Stimulated activated CD4-positive, alpha-beta T cell treated with anti-CD3 and anti-CD28 coated beads, Interleukin-12 subunit alpha, Interleukin-12 subunit beta, amount 100 ng/mL, for 4 hours (primary cell): ENCODE measurements at places on chromosomes 13 and 19.

- DNase-seq: no peak
Measured at GRCh38 chr13:31351376-31351775, 151.6 kb downstream of the B3GLCT start.

GRCh38 chr13:31162151-31163008, 676 bp upstream of the HSPH1 start:
- peak; percentile 87 for DNase-seq

DNA sequence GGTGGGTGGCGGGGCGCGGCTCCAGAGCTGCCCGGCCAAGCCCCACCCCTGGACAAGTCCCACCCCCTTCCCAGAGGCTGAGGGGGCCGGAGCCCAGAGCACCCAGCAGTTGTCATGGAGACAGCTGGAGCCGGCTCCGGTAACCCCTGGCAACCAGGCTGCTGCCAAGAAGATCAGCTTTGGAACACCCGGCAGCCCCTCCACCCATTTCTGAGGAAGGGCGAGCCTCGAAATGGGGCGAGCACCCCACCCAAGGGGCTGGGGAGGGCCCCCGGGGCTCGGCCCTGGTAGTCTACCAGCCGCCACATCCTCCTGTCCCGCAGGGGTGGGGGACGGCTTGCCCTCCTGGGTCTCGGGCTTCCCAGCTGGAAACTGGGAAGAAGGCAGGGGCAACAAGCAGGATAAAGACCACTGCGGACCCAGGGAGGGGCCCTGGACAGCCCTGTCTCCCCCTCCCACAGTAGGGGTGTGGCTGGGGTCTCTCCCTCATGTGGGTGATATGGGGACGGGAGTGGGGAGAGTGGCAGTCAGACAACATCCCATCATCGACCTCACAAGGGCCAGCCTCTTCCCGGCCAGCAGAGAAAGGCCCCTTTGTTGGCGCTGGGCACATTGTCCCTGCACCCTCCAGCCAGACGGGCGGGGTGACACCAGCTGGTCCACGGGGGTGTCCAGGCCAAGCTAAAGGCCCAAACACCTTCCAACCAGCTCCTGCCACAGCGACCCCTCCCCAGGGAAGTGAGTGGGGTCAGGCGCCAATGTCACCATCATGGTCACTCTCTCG, 1.5 kb downstream of the CERS1 start:
- no peak for DNase-seq

DNA sequence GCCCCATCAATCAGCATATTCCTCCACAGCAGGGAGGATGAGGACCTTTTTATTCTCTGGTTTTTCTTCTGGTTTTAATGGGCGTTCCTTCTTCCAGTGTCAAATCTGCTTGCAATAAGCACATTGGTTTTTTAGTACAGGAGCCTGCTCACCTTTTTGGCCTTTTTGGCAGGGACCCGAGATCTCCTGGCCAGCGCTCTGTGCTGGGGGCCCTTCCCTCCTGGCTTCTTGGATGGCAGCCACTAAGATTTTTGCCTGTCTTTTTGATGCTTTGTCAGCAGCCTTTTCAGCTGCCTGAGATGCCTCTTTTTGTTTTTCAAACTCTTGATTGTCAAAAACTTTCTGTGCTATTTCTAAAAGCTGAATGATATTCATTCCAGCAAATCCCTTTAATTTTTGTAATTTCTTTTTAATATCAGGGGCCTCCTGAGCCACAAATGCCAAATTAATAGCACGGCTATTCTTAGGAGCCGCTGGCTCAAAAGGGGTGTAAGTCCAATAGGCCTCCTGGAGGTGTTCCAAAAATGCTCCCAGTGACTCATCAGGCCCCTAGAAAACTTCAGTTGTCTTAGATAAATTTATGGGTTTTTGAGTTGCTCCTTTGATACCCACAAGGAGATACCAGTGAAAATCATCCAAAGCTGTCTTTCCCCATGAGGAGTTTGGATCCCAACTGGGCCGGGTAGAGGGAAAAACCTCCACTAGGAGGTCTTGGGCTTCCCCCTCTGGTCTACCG, 73.0 kb downstream of the ZNF100 start:
- no peak for DNase-seq

DNA sequence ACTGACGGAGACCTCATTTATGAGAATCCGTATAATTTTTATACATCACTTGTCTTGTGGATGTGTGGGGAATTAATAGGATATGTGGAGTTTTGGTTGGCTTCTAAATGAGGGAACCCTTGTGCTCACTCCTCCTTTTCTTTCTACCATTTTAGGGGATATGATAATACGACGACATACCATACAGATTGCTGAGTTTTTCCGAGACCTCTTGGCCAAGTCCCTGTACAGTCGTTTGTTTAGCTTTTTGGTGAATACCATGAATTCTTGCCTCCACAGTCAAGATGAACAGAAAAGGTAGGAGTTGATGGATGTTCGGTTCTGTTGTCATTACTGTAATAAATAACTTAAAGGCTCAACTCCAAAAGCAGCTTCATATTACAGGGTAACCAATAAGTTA, 335.2 kb downstream of the MYO16 start:
- no peak for DNase-seq

- no peak for DNase-seq
Measured at GRCh38 chr13:37134411-37135041, 29.1 kb upstream of the CSNK1A1L start.

DNA sequence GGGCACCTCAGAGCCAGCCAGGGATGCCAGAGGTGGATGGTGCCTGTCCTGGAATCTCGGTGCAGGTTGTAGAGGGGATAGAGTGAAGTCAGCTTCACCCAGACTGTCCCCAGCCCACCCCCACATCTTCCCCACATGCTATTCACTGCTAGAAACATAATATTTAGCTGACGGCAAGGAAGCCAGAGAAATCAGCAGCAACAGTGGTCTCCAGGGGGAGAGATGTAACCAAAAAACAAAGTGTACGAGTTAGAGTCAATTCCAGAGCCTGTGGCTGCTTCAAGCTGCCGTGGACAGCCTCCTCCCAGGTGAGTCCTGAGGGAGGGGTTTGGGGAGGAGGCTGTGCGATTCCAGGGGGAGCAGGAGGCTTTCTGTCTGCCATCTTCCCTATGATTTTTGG, 97.6 kb downstream of the ZNF536 start:
- DNase-seq: no peak

GRCh38 chr13:72850959-72851677, 69.2 kb downstream of the PIBF1 start:
- no peak for DNase-seq

GRCh38 chr19:50199259-50199555, 4.2 kb upstream of the MYH14 start:
- no peak for DNase-seq

DNA sequence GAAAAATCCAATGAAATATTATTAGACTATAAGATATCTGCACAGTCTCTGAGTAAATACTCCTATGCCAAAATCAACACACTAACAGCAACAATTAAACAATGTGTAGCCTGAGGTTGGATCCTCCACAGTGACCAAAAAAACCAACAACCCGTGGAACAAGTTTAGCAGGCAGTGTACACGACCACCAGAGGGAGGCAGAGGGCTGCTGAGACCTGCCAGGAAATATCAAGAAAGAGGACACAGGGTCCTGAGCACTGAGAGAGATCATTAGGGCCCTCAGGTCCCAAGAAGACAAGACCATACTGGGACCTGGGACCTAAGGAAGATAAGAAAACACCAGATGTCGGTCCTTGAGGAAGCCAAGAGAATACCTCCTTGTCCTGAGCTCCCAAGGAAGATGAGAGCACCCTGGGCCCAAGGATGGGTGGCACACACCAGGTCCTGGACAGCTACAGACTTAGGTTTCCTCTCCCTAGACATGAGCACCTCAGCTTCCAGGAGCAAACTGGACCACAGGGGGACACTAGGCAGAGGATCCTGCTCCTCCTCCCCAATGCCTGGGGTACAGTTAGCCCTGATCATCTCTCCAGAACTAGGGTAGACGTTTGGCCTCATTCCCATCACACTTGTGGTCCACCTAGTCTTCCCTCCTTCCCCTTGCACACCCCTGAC, 822 bp upstream of the ZNF274 start:
- DNase-seq: peak; percentile 57

GRCh38 chr13:79384022-79384610, 21.9 kb downstream of the RBM26 start:
- no peak for DNase-seq

GRCh38 chr13:112700291-112701060, 10.6 kb downstream of the ATP11A start:
- no peak for DNase-seq

- DNase-seq: no peak
Measured at GRCh38 chr13:113749507-113749906, 9.5 kb upstream of the TMEM255B start.

DNA sequence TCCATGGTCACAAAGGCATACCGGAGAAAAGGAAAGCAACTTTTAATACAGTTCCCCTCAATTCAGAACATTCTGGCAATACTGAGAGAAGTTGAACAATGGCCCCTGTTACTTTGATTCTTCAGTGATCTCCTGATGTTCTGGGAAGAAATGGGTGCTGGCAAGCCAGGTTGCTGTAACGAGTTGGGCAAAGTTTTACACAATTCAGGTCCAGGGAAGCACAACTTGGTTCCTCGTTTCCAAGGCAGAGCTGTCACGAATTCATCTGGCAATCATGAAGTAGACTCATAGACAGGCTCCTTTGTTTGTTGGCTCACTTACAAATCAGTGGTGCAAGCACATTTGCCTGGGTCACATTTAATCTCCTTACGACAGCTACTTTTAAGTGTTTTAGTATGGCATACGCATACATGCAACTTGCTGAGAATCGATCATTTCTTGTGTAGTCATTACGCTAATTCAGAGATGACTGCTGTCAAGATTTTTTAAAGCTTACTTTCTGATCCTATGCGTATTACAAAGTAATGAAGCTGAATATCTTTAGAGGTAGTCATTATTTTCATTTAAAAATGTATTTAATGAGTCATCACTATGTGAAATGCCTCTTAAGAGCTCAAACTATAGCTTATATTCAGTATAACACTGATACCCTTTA, 174.7 kb downstream of the GPC5 start:
- no peak for DNase-seq

DNA sequence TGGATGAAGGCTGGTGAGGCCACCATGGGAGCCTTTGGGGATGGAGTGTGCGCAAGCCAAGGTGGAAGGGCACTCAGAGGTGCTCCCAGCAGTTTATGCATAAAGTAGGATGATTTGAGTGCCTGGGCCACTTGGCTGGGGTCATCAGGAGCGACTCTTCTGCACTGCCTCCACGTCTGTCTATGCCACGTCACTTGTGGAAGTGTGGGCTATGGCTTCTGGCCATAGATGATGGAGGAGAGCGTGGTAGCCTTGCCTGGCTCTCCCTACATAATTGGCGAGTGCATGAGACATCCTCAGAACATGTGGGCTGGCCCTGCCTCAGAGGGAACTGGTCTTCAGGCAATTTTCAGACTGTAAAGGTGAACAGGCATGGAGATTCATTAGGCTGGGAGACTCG, 182.9 kb downstream of the TEX29 start:
- DNase-seq: no peak

GRCh38 chr13:27279506-27279905, 8.9 kb downstream of the RASL11A start:
- no peak for DNase-seq

DNA sequence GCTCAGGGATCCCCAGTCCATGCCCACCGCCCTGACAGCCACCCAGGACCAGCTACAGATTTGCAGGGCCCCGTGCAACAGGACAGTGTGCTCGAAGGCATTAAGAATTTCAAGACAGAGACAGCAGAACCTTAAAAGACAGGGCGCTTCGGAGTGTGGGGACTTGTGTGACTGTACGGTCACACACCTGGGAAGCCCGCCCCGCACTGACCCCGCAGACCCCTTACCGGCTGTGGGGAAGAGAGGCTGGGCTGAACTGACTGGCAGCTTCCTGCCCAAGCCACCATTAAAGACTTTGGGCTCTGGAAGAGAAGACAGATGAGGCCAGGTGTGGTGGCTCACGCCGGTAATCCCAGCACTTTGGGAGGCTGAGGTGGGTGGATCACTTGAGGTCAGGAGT, 14.4 kb downstream of the STAP2 start:
- no peak for DNase-seq
